ENCODE measurements at places on chromosomes 12 and 14.
A peak's percentile ranks its signal among the peaks of the same experiment; 100 is the strongest.

GRCh38 chr12:67807814-67808213 lies 159.3 kb downstream of the DYRK2 start:
- no peak for DNase-seq

GRCh38 chr14:69325646-69326265 lies 65.8 kb downstream of the GALNT16 start:
- no peak for DNase-seq

DNA sequence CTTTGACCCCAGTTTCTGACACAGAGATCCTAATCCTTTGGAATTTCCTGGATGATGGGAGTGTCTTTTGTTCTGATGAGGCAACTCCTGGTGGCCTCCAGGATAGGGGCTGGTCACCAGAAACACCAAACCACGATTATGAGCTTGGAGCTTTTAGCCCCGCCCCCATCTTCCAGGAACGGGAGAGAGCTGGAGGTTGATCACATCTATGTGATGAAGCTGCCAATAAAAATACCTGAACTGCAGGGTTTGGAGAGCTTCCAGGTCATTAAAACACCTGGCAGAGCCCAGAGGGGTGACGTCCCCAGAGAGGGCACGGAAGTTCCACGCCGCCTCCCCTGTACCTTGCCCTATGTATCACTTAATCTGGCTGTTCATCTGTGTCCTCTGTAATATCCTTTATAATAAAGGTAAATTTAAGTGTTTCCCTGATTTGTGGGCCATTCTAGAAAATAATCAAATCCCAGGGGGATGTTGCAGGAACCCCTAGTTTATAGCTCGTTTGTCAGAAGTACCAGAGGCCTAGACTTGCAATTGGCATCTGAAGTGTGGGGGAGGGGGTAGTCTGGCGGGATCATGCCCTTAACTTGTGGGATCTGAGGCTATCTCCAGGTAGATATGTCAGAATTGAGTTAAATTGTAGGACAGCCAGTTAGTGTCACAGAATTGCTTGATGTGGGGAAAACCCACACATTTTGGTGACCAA lies 21.2 kb downstream of the APPL2 start:
- no peak for DNase-seq

DNA sequence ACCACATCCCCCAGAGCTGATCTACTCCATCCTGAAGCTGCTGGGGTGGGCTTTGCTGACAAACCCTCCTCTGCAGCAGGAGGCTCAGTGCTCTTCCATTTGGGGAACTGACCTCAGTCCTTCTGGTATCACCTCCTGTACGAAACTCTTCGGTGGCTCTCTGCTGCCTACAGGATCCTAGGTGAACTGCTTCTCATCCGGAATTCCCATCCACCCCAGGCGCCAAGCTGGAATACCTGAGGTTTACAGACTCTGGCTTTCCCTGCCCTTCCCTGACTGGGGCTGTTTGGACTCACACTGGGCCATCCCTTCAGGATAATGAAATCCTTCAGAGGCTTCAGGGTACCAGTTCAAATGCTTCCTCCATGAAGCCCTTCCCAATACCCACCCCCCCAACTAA lies 26.2 kb downstream of the GCN1 start:
- no peak for DNase-seq

- no peak for DNase-seq
Observed at GRCh38 chr14:21025371-21026273, 761 bp upstream of the NDRG2 start.

DNA sequence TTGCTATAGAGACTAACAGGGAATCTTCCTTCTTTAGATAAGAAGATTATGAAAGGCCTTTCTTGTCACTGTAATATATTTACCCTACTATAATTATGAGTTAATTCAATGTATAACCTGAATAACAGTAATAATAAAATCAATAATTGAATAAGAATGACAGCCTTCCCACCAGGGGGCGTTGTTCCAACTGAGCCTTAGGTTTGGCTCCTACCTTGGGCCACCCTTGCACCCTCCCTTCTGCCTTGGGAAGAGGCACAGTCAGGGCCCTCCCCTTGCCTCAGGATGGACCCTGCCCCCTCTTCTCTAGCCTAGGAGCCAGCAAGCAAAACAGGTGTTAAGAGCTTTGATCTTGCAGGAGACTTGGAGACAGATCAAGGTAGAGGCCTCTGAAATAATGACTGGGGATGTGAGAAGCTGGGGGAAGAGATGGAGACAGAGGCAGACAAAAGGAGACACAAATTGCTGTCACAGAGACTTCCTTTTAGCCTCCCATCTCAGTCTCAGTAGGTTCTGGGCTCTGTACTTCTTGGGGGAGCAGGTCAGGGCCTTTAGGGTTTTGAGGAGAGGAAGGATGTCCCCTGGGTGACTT lies 40.1 kb upstream of the CISTR start:
- peak; percentile 11 for DNase-seq

- no peak for DNase-seq
Observed at GRCh38 chr12:14261096-14261495, 104.4 kb upstream of the ATF7IP start.

GRCh38 chr14:90796329-90796728 lies 19.9 kb downstream of the TTC7B start:
- DNase-seq: no peak

DNA sequence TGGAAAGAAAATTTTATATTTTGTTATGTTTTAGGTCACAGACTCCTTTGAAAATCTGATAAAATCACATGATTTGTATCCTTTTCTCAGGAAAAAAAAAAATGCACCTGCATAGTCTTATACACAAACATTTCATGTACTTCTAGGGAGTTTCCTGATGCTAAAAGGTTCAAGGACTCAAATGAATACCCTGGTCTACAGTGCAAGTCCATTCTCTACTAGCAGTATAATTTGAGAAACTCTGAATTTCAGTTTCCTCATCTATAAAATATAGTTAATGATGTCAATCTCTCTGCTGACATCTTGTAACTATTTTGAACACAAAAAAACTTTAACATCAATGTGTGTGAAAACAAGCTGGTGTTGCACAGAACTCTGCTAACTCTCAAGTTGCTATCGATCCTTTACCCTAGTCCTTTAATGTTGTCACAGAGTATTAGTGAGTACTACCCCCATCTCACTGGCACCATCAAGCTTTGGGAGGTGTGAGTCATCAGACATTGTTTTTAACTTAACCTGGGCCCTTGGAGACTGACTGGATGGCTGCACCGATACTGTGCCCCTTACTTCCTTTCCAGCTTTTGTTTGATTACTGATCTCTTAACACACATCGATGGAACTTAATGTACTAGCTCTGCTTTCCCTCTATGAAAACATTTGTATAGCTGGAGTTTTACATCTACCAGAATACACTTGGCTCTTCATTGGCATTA lies 251.9 kb upstream of the SOX5 start:
- DNase-seq: no peak

DNA sequence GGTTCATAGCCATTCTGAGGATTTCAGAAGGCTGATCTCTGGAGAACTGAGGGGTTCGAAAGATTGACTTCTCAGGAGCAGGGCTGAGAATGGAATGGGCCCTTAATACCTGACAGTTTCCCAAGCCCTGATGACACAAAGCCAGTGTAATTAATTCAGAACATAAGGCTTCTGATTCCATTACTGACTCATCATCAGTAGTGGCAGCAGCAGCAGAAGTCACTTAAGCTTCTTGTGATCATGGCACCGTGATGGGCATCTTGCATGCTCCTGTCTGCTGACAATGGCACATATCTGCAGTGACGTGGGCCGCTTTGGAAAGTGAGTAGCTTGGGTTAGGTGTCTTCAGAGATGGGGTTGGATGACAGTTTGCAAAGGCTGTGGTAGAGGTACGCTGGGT lies 38.2 kb upstream of the GSG1 start:
- no peak for DNase-seq

- DNase-seq: peak; percentile 19
Observed at GRCh38 chr12:110846615-110847566, at the start of gene CCDC63. TSS of gene CCDC63 (plus strand) at chr12:110846987. CDS start at chr12:110852955, 5,968 bp downstream.

GRCh38 chr14:23034498-23035302 lies at the start of gene PSMB5:
TSS of gene PSMB5 (minus strand) at chr14:23034900. CDS start at chr14:23034881, 19 bp downstream.
- DNase-seq: peak; percentile 96

GRCh38 chr12:23495472-23495871 lies 454.0 kb downstream of the SOX5 start:
- DNase-seq: no peak

DNA sequence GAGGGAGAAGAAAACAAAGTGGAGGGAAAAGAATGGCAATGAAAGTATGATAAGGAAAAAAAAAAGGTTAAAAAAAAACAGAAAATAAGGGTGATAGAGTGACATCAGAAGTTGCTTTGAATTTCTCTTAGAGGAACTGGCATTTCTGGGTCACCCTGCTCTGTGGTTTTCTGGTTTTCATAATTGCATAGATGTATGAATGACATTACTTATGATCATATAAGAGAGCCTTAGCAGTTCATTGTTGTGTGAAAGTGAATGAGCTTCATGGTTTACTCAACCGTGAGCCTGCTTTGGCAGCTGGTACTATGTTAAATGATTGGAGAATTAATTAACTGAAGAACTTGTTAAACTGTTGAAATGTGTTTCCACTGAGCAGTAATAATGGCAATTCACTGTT lies 336.4 kb upstream of the FBXO33 start:
- DNase-seq: no peak

DNA sequence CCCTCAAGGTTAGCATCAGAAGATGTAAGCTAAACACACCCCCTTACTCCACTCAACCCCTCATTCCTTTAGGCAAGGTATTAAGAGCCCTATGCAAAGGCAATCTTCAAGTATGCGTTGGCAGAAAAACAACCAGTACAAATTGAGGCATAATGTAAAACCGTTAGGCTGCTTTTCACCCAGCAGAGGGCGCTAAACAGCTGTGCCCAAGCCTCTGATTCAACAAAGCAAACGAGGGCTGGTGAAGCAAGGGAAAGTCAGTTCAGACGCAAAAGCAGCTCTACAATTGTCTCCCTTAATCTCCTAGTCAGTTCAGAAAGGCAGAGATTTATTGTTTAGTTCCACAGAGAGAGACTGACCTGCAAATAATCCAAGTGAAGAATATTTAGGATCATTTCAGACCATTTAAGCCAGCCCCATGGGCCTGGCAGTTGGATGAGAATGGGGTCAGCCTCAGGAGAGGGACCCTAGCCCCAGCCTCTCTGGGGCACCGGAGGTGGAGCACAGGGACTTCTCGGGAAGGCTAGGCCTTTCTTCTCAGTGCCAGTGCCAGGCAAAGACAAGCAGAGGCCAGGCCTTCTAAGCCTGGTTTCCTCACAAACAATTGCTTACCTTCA lies 23.5 kb downstream of the DCAF5 start:
- peak; percentile 81 for DNase-seq

DNA sequence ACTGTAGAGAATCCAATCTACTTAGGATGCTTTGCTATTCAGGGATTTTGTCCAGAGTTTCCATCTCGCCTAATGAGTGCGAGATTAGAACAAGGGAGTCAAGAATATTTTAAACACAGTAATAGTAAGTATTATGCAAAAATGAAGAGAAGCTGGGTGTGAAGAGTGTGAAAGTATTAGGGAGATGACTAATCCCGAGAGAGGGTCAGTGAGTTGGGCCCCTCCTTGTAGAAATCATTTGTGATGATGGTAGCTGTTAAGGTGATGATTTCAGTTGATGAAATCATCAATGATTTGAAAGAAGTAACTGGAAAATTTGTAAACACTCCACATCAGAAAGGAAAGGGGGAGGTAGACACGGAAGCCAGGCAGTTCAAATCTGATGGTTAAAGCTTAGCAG lies 478.9 kb upstream of the MGAT4C start:
- DNase-seq: no peak

- DNase-seq: no peak
Observed at GRCh38 chr14:62084020-62084419, 321.8 kb downstream of the SNAPC1 start.

Data from activated CD4-positive, alpha-beta T cell treated with anti-CD3 and anti-CD28 coated beads, Interleukin-2, amount 50 U/mL, for 16 hours (primary cell).